ENCODE measurements at places on chromosomes 4 and X.

DNA sequence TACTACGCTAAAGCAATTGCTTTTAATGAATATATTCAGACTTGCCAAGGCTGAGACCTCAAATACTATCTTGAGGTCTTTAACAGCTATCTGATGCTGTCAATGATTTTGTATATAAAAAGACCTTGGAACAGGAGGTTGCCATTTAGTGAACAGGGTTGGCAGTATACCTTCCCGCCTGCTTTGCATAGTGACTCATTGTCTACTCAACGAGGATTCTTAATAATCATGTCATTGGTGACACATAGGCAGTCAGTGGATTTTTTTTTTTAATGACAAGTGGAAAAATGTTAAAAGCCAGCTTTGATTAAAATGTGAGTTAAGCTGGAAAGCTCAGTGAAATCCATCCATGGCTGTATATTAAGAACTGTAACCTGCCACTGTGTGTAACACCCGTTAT is 164.0 kb downstream of the ASMT start:
- H3K4me1 ChIP-seq = no peaks in the 10 kb centered on the region
- no peak for DNase-seq
- H3K27me3 ChIP-seq = no peaks in the 10 kb centered on the region
- H3K27ac ChIP-seq = no peak overlapping the region

GRCh38 chr4:22428441-22428840 is 87.4 kb downstream of the ADGRA3 start:
- H3K4me3 ChIP-seq = no peak overlapping the region
- no peak for DNase-seq
- no peaks in the 10 kb centered on the region for H3K27me3 ChIP-seq
- H3K4me1 ChIP-seq = no peaks in the 10 kb centered on the region
- H3K36me3 ChIP-seq = peaks cover 19% of the 10 kb centered on the region

DNA sequence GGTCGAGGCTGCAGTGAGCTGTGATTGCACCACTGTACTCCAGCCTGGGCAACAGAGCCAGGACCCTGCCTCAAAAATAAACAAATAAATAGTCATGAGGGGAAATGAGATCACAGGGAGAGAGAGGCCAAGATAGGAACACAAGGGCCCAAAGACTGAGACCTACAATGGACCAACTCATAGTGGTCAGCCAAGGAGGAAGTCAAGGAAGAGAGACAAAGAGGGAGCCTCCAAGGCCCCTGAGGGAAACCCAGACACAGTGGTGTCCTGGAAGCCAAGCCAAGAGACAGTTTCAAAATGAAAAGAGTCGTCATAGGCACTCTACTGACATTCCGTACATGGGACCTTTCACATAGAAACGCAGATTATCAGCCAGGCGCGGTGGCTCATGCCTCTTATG is 153.3 kb downstream of the BCOR start:
- H3K4me3 ChIP-seq = no peak overlapping the region
- H3K4me1 ChIP-seq = peaks cover 8% of the 10 kb centered on the region
- no peaks in the 10 kb centered on the region for H3K36me3 ChIP-seq
- H3K27me3 ChIP-seq = no peaks in the 10 kb centered on the region
- no peak overlapping the region for H3K27ac ChIP-seq
- DNase-seq = no peak

DNA sequence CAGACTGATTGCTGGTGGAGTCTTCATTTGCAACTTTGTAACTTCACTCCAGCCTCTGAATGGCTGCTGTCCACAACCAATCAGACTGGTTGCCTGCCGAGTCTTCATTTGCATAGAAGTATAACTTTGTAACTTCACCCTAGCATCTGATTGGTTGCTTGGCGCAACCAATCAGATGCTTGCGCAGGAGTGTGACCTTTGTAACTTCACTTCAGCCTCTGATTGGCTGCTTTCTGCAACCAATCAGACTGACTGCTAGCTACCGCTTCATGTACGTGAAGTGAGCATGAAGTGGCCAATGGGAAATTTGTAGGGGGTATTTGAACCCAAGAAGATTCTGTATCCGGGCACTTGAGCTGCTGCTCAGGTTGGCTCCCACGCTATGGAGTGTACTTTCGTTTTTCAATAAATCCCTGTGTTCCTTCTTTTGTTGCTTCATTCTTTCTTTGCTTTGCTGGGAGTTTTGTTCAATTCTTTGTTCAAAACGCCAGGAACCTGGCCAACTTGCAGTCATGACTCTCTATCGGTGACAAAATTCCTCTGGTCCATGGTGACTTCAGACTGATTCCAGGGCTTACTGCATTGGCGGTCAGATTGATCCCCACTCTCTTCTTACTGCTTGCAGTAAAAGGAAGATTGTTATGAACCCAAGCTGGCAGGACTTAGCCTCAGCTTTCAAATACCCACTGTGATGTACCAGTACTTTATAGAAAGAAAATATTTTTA is 46.4 kb upstream of the FGG start:
- no peak overlapping the region for H3K4me3 ChIP-seq
- H3K4me1 ChIP-seq = no peaks in the 10 kb centered on the region
- DNase-seq = peak; percentile 18
- no peaks in the 10 kb centered on the region for H3K27me3 ChIP-seq
- no peaks in the 10 kb centered on the region for H3K36me3 ChIP-seq

- H3K4me3 ChIP-seq = no peak overlapping the region
- no peaks in the 10 kb centered on the region for H3K27me3 ChIP-seq
- H3K27ac ChIP-seq = no peak overlapping the region
- no peaks in the 10 kb centered on the region for H3K36me3 ChIP-seq
- peaks cover 6% of the 10 kb centered on the region for H3K4me1 ChIP-seq
Measured at GRCh38 chr4:79050541-79050880, 111.3 kb upstream of the PAQR3 start.

DNA sequence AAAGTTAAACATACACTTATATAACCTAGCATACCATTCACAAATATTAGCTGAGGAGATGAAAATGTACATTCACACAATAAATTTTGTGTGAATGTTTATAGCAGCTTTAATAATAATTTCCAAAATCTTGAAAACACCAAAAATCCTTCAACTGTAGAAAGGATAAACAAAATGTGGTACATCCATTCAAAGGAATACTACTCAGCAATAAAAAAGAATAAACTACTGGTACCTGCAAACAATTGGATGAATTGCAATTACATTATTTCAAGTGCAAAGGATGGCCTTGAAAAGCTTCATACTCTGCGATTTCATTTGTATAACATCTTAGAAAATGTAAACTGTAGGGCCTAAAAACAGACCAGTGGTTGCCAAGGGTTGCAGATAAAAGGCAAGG is 11.7 kb upstream of the RPS6KA6 start:
- H3K4me1 ChIP-seq = no peaks in the 10 kb centered on the region
- no peaks in the 10 kb centered on the region for H3K27me3 ChIP-seq
- H3K27ac ChIP-seq = no peak overlapping the region

DNA sequence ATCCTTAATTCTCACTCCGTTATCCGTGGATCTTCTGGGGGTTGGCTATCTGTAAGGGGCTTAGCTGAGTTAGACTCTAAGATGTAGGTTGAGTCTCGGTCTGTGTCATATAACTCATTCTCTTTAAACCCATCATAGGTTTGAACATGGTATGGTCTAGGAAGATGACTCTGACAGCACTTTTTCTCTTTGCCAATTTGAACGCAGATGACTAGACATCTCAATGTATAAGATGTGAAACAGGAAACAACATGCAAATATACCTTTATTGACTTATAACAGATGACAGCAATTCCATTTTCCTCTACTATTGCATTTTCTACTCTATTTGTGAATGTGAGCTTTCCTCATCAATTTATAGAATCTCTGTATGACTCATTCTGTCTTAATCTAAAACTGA is 634.8 kb upstream of the MAGEB2 start:
- H3K4me3 ChIP-seq = no peak overlapping the region
- H3K27ac ChIP-seq = no peak overlapping the region
- H3K4me1 ChIP-seq = no peaks in the 10 kb centered on the region
- DNase-seq = no peak
- no peaks in the 10 kb centered on the region for H3K36me3 ChIP-seq

- peaks cover 94% of the 10 kb centered on the region for H3K27me3 ChIP-seq
- no peak overlapping the region for H3K27ac ChIP-seq
- DNase-seq = no peak
Measured at GRCh38 chr4:152936446-152937335, 568 bp downstream of the FHDC1 start.

GRCh38 chr4:123871341-123871740 is 474.7 kb downstream of the SPRY1 start:
- DNase-seq = peak; percentile 12
- H3K27me3 ChIP-seq = no peaks in the 10 kb centered on the region
- peaks cover 25% of the 10 kb centered on the region for H3K4me1 ChIP-seq
- peak overlapping the region; percentile 71 for H3K27ac ChIP-seq

GRCh38 chr4:38611676-38612075 is 52.3 kb upstream of the KLF3 start:
- H3K4me3 ChIP-seq = no peak overlapping the region
- no peak overlapping the region for H3K27ac ChIP-seq
- DNase-seq = no peak

GRCh38 chrX:74178536-74178935 is 125.4 kb upstream of the ZCCHC13 start:
- no peak overlapping the region for H3K4me3 ChIP-seq
- H3K4me1 ChIP-seq = no peaks in the 10 kb centered on the region
- H3K27ac ChIP-seq = no peak overlapping the region
- no peak for DNase-seq
- no peaks in the 10 kb centered on the region for H3K27me3 ChIP-seq

- no peak overlapping the region for H3K27ac ChIP-seq
- no peaks in the 10 kb centered on the region for H3K4me1 ChIP-seq
- DNase-seq = no peak
- no peaks in the 10 kb centered on the region for H3K27me3 ChIP-seq
- no peak overlapping the region for H3K4me3 ChIP-seq
Measured at GRCh38 chrX:1527457-1527856, 9.5 kb downstream of the P2RY8 start.

DNA sequence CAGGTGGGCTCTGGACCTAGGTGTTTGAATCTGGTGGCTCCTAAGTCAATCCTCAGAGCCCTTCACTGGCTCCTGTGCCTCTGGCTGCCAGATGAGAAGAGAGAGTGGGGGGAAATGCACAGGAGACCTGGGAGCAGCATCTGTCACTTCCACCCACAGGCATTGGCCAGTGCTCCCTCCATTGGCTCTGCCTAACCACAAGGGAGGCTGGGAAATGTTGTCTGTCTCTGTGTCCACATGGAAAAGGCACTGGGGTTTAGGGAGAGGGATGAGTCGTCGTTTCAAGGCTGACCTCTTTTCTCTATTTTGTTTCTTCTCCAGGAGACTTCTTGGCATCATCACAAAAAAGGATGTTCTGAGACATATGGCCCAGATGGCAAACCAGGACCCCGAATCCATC is 76.4 kb downstream of the CLCN4 start:
- H3K4me1 ChIP-seq = no peaks in the 10 kb centered on the region
- no peaks in the 10 kb centered on the region for H3K27me3 ChIP-seq
- no peak overlapping the region for H3K4me3 ChIP-seq
- no peaks in the 10 kb centered on the region for H3K36me3 ChIP-seq
- no peak for DNase-seq
- H3K27ac ChIP-seq = no peak overlapping the region

DNA sequence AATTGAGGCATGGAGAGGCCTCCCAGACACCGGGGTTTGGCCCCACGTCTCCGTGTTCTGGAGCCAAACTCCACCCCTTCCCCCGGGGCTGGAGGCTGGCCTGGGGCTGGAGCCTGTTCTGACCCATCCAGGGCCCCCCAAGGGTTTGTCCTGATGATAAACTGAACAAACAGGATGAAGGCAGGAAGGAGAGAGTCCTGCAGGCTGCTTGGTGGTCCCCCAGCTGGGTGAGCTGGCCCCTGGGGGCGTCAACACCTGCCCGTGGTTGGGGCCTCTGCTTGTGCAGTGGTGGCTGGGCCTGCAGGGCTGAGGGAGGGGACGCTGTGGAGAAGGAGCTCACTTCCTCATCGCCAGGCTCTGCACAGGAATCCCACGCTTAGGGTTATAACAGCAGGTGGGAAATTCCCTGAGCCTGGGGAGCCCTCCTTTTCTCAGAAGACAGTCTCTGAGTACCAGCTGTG is 2.3 kb downstream of the SH3TC1 start:
- peaks cover 9% of the 10 kb centered on the region for H3K4me1 ChIP-seq
- H3K36me3 ChIP-seq = no peaks in the 10 kb centered on the region
- DNase-seq = peak; percentile 51
- H3K27ac ChIP-seq = no peak overlapping the region
- H3K4me3 ChIP-seq = no peak overlapping the region

DNA sequence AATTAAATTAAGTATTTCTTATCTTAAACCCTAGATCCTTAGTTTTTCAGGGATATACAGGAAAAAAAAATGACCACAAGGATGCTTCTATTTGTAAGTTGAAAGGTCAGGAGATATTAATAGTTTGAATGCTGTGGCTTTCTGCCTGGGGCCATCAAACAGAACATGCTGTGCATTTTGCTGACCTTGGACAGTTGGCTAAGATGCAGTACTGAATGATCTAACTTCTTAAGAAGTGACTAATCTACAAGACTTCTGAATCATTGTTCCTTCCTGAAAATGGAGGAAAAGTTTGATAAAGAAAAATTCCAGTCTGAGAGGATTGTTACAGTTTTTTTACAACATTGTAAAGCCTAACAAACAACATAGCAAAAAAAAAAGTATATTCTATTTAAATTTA is 237.8 kb upstream of the JADE1 start:
- DNase-seq = no peak
- no peak overlapping the region for H3K27ac ChIP-seq
- peaks cover 12% of the 10 kb centered on the region for H3K4me1 ChIP-seq
- no peak overlapping the region for H3K4me3 ChIP-seq
- peaks cover 14% of the 10 kb centered on the region for H3K27me3 ChIP-seq
- H3K36me3 ChIP-seq = no peaks in the 10 kb centered on the region

DNA sequence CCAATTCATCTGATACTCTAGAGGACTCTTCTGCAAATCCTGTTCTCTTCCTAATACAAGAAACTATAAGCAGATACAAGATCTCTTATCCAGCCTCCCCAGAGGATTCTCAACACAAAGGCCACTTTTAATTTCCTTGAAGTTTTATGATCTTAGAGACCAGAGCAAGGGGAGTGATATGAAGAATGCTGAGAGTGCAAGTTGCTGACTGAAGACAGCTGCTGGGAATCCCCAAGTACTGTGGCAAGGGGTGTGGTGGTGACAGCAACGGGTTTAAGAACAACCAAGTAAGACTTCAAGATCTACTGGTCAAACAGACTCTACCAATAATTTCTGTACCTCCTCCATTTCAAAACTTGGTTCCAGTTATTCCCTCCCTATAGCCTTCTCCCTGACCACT is 7.0 kb downstream of the AMMECR1 start:
- no peak overlapping the region for H3K4me3 ChIP-seq
- no peaks in the 10 kb centered on the region for H3K36me3 ChIP-seq
- DNase-seq = no peak
- no peaks in the 10 kb centered on the region for H3K27me3 ChIP-seq

GRCh38 chrX:111560801-111561200 is 49.4 kb downstream of the SERTM2 start:
- peaks cover 2% of the 10 kb centered on the region for H3K4me1 ChIP-seq
- H3K27ac ChIP-seq = no peak overlapping the region
- DNase-seq = no peak
- no peak overlapping the region for H3K4me3 ChIP-seq

Data from cardiac muscle cell (in vitro differentiated cells and primary cell).